ENCODE measurements at places on chromosomes 4 and X.

DNA sequence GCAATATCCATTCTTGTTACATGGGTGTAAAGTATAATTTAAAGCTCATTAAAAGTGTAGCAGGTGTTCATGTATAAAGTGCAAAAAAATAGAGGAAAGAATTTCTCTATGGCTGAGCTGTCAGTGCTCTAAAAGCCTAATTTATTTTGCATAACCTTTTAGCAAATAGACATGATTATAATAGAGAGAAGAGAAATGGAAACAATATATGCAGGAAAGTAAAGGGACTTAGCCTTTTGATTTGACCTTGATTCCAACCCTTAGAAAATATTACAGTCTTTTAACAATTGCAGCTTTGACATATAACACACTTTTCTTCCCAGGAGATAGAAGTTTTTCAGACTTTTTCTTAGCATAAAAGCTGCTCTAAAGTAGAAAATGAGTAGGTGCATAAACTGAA is 978.3 kb downstream of the PCDH18 start:
- no peaks in the 10 kb centered on the region for H3K36me3 ChIP-seq
- no peaks in the 10 kb centered on the region for H3K4me1 ChIP-seq
- H3K27me3 ChIP-seq, result no peaks in the 10 kb centered on the region
- DNase-seq, result no peak
- no peak overlapping the region for H3K4me3 ChIP-seq

DNA sequence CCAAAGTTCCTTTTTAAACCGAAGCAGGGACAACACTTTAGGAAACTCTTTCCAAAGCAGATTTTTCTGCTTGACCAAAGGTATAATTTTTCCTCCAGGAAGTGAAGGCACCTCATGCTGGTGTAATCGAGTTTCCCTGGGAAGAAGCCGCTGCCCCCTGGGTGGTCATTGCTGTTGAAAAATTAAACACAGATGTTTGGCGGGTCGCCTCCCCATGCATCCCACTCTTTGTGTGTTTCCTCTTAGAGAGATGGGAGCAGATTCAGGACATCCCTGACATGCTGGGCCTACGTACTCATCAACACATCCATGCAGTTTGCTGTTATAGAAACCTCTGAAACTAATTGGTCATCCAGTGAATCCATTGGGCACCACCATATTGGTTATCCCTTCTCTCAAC is 179.2 kb upstream of the HCCS start:
- no peaks in the 10 kb centered on the region for H3K27me3 ChIP-seq
- H3K4me3 ChIP-seq, result no peak overlapping the region
- no peak overlapping the region for H3K27ac ChIP-seq
- no peak for DNase-seq
- H3K4me1 ChIP-seq, result no peaks in the 10 kb centered on the region

- H3K36me3 ChIP-seq, result no peaks in the 10 kb centered on the region
- no peaks in the 10 kb centered on the region for H3K4me1 ChIP-seq
- no peak overlapping the region for H3K27ac ChIP-seq
- DNase-seq, result no peak
Measured at GRCh38 chr4:186029571-186030398, 39.2 kb upstream of the TLR3 start.

GRCh38 chr4:127327491-127327890 is 305.3 kb upstream of the INTU start:
- no peak overlapping the region for H3K4me3 ChIP-seq
- DNase-seq, result no peak
- no peaks in the 10 kb centered on the region for H3K27me3 ChIP-seq
- H3K36me3 ChIP-seq, result no peaks in the 10 kb centered on the region

GRCh38 chr4:26076000-26076587 is 162.1 kb downstream of the SMIM20 start:
- no peak for DNase-seq
- H3K4me3 ChIP-seq, result no peak overlapping the region
- no peaks in the 10 kb centered on the region for H3K36me3 ChIP-seq
- H3K27ac ChIP-seq, result no peak overlapping the region
- no peaks in the 10 kb centered on the region for H3K4me1 ChIP-seq

DNA sequence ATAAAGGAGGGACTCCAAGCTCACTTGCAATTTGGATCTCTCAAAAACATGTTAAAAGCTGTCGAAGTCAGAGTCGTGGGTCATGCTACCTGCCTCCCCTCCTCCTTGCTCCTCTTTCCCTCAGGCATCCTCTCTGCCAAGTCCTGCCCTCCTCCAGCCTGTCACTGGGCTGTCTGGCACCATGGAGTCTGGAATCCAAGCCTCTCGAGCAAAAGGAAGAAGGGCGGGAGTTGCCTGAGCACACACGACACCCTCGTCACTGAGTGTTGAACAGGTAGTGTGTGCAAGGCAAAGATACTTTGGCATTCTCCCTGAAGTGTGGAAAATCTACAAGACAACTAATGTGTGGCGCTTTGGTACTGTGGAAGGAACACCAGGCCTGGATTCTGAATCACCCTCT is 62.2 kb downstream of the HAUS3 start:
- no peaks in the 10 kb centered on the region for H3K4me1 ChIP-seq
- DNase-seq, result no peak
- no peaks in the 10 kb centered on the region for H3K27me3 ChIP-seq
- no peaks in the 10 kb centered on the region for H3K36me3 ChIP-seq

GRCh38 chrX:45771114-45771513 is 570.4 kb upstream of the DIPK2B start:
- H3K4me3 ChIP-seq, result no peak overlapping the region
- no peak overlapping the region for H3K27ac ChIP-seq
- DNase-seq, result peak; percentile 51

- H3K27me3 ChIP-seq, result no peaks in the 10 kb centered on the region
- DNase-seq, result peak; percentile 8
- no peaks in the 10 kb centered on the region for H3K36me3 ChIP-seq
- H3K4me3 ChIP-seq, result no peak overlapping the region
- H3K4me1 ChIP-seq, result peaks cover 2% of the 10 kb centered on the region
- H3K27ac ChIP-seq, result no peak overlapping the region
Measured at GRCh38 chr4:89665662-89666061, 171.3 kb downstream of the SNCA start.

GRCh38 chrX:50161127-50161526 is 39.7 kb downstream of the AKAP4 start:
- H3K4me3 ChIP-seq, result no peak overlapping the region
- no peak overlapping the region for H3K27ac ChIP-seq
- no peaks in the 10 kb centered on the region for H3K4me1 ChIP-seq
- H3K36me3 ChIP-seq, result no peaks in the 10 kb centered on the region

DNA sequence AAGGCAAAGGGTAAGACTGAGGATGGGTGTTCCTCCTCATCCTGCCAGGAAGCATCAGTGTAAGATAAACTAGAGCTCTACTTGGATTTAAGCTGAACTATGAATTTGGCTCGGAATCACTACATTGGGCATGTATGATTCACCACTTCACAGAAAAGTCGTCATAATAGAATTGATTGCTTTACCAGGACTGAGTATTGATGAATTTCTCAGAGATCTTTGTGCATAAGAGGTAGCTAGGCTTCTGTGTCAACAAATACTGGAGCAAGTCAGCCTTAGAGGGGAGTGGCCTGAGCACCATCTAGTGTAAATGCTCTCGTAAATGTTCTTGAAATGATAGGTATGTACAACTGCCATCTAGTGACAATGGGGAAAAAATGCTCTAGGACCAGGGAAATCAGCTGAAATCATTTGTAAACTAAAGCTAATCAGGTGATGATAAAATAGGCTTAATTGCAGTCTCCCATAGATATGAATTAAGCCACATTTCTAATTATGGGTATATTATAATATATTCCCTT is 309.5 kb upstream of the FMR1 start:
- peak; percentile 6 for DNase-seq
- H3K4me1 ChIP-seq, result no peaks in the 10 kb centered on the region
- no peaks in the 10 kb centered on the region for H3K36me3 ChIP-seq
- no peak overlapping the region for H3K4me3 ChIP-seq
- no peak overlapping the region for H3K27ac ChIP-seq

DNA sequence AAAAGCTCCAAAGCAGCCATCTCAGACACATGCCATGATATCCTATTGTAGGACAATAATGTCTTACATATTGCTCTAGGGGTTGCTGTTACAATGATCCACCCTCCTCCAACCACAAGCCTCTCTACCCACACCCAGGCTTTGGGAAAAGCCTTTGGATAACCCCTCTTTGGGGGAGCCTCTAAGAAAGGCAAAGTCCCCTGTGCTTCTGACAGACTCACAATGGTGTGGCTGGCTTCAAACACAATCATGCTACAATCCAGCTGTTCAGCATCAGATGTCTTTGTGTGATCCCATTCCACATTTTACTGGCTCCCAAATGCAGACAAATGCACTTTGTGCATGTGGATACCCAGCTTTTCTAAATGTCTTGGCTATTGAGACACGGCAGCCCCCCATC is 65.9 kb upstream of the CAPN6 start:
- H3K36me3 ChIP-seq, result no peaks in the 10 kb centered on the region
- H3K27me3 ChIP-seq, result no peaks in the 10 kb centered on the region

DNA sequence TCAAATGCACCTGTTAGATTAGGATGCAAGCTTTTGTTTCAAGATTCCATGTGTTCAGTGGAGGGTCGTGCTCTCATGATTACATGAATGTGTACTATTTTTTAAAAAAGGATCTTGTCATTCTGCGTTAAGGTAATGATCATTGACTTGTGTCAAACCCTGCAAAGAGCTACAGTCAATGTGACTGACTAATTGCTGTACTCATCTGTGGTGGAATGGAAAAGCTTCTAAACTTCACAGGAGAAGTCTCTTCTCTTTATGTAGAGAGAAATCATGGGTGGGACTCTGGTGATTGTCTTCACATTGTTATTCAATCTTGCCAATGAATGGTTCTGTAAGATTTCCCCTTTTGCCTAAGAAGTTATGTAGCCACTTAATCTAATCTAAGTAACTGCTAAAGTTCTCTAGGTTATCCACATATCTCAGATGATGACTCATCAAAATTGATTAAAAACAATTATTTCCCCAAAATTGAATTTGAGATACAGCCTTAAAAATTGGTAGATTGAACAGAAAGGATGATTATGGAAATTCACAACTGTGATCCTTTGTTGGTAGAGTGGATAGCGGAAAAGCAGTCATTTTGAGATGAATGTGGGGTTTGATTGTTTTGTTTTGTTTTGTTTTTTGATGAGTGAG is 6.7 kb downstream of the MAGEE1 start:
- no peak for DNase-seq
- H3K4me1 ChIP-seq, result no peaks in the 10 kb centered on the region
- no peaks in the 10 kb centered on the region for H3K27me3 ChIP-seq
- no peak overlapping the region for H3K4me3 ChIP-seq

GRCh38 chr4:10243856-10244255 is 127.3 kb upstream of the WDR1 start:
- no peak for DNase-seq
- no peak overlapping the region for H3K4me3 ChIP-seq
- no peaks in the 10 kb centered on the region for H3K4me1 ChIP-seq

DNA sequence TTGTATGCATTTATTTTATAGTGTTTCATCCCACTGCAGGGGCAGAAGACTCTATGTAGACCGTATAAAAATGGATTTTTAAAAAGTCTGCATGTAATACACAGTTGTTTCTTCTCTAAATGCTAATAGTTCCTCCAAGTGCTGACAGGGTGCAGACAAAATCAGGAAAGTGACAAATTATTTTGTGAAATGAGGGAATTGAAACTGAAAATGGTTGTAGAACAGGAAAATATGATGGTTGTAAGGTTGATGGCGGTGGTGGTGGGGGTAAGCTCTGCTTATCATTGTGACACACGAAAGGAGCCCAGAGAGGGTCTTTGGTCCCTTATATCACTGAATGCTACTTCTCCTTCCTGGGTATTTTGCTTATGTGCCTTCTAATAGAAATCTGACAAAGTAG is 4.3 kb downstream of the IL15 start:
- peaks cover 4% of the 10 kb centered on the region for H3K4me1 ChIP-seq
- H3K27me3 ChIP-seq, result peaks cover 8% of the 10 kb centered on the region
- H3K27ac ChIP-seq, result no peak overlapping the region
- no peak for DNase-seq
- H3K4me3 ChIP-seq, result no peak overlapping the region
- no peaks in the 10 kb centered on the region for H3K36me3 ChIP-seq

GRCh38 chr4:16617435-16617834 is 281.0 kb downstream of the LDB2 start:
- H3K4me3 ChIP-seq, result no peak overlapping the region
- no peak overlapping the region for H3K27ac ChIP-seq
- H3K4me1 ChIP-seq, result no peaks in the 10 kb centered on the region
- no peaks in the 10 kb centered on the region for H3K27me3 ChIP-seq

GRCh38 chr4:18734405-18734804 is 712.9 kb upstream of the LCORL start:
- DNase-seq, result no peak
- no peaks in the 10 kb centered on the region for H3K36me3 ChIP-seq
- no peaks in the 10 kb centered on the region for H3K27me3 ChIP-seq
- no peak overlapping the region for H3K4me3 ChIP-seq
- H3K27ac ChIP-seq, result no peak overlapping the region

DNA sequence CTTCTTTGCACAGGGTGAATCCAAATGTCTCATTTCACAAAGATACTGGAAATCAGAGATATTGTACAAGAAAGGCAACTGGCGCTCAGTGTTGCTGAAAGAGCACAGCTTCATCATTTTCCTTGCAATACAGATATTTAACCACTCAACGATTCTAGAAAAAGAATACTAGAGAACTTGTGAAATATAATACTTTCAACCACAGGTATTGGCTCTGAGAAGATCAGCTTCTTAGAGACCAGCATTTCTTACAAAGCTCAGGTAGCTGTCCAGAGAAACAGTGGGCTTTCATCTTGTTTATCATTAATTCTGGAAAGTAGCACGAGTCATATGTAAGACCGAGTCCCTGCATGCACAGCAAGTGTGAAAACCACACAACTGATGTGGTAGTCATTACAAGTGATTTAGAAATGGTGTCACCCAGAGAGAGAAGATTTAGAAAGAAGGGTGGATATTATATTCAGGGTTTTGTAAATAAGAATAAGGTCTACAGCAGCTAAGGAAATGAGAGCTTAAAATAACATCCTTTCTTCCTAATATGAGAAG is 7.8 kb upstream of the PPARGC1A start:
- H3K27me3 ChIP-seq, result no peaks in the 10 kb centered on the region
- H3K36me3 ChIP-seq, result no peaks in the 10 kb centered on the region
- H3K4me1 ChIP-seq, result no peaks in the 10 kb centered on the region
- no peak overlapping the region for H3K4me3 ChIP-seq
- no peak overlapping the region for H3K27ac ChIP-seq
- no peak for DNase-seq

DNA sequence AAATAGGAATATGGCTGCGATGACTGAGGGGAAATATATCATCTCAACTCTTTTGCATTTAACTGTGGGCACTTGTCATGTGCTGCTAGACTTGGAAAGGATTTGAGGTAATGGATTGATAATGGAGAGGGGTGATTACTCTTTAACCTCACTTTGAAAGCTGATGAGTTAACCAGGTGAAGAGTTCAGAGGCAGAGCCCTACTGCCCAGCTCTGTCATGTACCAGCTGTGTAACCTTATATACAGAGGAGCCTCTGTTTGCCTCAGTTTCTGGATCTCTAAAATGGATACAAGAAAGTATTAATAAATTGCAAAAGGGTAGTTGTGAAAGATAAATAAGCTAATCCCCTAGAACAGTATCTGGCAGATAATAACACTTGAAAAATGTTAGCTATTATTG is 51.5 kb downstream of the WDR19 start:
- no peaks in the 10 kb centered on the region for H3K27me3 ChIP-seq
- peaks cover 2% of the 10 kb centered on the region for H3K4me1 ChIP-seq
- no peak overlapping the region for H3K27ac ChIP-seq
- no peak overlapping the region for H3K4me3 ChIP-seq

- peak; percentile 4 for DNase-seq
- no peaks in the 10 kb centered on the region for H3K4me1 ChIP-seq
- H3K27me3 ChIP-seq, result no peaks in the 10 kb centered on the region
- H3K27ac ChIP-seq, result no peak overlapping the region
- no peaks in the 10 kb centered on the region for H3K36me3 ChIP-seq
Measured at GRCh38 chr4:150713251-150713650, 131.3 kb downstream of the MAB21L2 start.
